ENCODE measurements at places on chromosomes 3 and 15.

- DNase-seq: no peak
Measured at GRCh38 chr15:39165020-39165706, 415.7 kb upstream of the THBS1 start.

GRCh38 chr3:100526613-100527346 lies 34.4 kb downstream of the TMEM45A start:
- no peak for DNase-seq

DNA sequence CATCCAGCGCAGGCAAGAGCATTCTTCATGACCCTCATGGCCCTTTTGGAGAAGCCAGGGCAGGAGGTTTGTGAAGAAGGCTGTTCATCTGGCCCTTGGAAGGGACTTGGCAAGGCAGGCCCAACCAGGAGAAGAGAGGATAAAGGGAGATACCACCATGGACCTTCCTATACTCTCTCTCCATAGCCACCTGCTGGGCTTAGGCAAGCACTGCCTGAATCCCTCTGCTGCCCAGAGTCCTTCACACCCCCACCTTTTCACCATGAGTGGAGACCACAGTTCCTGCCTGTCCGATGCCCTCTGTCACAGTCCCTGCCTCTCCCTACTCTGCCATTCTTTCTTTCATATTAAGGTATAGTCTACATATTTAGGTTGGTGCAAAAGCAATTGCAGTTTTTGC lies 10.6 kb upstream of the SFMBT1 start:
- no peak for DNase-seq

- DNase-seq: no peak
Measured at GRCh38 chr3:21991061-21991460, 240.1 kb upstream of the ZNF385D start.

- DNase-seq: no peak
Measured at GRCh38 chr3:62084558-62084957, 288.8 kb downstream of the FEZF2 start.

DNA sequence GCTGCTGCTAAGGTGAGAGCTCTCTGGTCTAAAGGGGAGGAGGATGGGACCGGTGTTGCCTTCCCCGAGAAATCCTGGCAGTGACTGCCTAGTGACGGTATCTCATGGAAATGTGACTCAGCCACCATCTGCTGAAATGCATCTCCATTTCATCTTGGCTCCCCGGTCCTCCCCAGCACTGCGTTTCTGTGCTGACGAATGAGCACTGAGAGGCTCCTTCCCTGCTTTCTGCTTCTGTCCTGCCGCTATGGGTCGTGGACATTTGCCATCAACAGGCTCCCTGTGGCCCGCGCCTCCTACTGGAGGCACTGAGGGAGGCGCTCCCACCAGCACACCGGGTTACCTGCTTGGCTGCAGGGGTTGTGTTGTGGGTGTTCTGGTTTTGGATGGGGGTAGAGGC lies 13.5 kb upstream of the SEC13 start:
- DNase-seq: no peak

DNA sequence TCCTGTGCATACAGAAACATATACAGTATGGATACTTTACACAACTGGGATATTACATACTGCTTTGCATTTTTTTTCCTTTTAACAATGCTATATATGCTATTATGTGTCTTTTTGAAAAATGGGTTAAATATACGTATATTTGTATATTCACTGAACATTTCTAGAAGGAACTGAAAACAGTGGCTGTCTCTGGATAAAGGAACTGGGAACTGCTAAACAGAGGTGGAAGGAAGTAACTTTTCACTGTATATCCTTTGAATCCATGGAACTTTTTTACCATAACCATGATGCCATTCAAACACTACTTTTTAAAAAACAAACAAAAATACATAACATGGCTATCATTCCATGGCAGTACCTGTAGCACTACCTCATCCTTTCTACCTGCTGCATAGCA lies 1.8 kb downstream of the MTFMT start:
- no peak for DNase-seq

DNA sequence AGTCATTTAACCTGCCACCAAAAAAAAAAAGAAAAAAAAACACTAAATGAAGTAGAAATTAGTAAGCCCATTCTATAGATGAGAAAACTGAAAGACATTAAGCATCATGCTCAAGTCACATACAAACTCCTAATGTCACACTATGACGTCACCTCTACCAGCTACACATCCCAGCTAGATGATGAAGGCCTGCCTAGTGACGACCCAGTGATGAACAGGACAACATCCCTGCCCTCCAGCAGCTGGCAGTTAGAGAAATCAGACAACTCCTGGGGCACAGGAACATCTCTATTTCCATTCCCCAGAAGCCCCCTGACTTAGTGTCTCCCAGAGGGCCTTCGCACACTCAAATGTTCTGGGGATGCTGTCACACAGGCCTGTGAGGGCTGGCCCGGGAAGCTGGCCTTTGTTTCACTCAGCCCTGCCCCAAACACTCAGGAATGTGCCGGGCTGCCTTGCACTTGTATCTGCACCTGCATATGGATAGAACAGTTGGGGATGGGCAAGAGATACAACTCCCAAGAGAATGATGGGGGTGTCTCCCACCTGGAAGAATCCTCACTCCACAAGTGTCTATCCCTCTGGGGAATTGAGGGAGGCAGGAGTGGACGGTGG lies 7.0 kb upstream of the HAPLN3 start:
- no peak for DNase-seq

DNA sequence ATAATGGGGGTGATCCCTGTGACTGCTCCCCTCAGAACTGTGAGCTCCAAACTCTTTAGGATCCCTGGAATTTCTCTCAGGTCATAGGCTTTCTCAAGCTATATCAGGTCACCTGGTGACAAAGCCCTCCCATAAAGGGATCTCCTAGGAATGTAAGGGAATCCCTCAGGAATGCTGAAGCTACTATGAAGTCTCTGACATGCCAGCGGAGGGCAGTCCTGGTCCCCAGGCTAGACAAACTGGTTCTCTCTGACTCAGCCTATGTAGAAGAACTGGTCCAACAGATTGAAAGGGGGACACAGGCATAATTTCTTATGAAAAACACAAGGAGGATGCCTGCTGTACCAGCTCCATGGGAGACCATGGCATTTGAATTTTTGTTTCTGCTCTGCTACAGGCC lies 6.7 kb downstream of the LPCAT4 start:
- no peak for DNase-seq

DNA sequence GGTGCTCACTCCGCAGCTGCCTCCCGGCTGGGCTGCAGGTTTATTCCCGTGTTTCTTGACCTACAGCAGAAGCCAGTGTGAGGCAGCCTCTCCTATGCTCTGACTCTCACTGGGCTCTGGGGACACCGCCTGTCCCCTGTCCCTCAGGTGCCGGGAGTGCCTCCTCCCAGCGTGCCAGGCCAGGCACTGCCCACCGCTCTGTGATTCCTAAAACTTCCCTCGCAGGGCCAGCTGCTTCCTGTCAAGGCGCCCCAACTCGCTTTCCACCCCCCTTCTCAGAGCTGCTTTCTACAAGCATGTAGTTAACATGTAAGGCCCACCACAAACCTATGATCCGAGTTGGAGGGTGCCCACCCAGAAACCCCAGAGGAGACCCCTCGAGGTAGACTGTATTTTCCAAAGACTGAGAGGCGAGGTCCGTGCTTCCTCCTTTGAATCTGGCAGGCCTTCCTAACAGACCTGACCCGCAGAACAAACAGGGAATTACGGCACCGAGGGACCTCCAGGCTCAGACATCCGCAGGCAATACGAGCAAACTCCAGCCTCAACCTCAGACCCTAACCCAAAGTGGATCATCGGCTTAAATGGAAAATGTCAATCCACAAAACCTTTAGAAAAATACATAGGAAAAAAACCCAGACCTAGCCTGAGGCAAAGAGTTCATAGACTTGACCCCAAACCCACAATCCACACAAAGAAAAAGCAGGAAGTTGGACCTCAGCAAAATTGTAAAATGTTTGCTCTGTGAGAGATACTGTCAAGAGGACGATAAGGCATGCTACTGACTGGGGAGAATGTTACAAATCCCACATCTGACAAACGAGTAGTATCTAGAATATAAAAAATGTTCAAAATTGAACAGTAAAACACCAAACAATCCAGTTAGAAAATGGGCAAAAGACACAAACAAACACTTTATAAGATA lies 121.3 kb upstream of the IQSEC1 start:
- no peak for DNase-seq

GRCh38 chr15:63045465-63045840 lies 2.9 kb downstream of the TPM1 start:
- no peak for DNase-seq

GRCh38 chr15:68364028-68364659 lies 67.8 kb downstream of the ITGA11 start:
- no peak for DNase-seq

- DNase-seq: no peak
Measured at GRCh38 chr3:116155841-116156240, 289.4 kb downstream of the LSAMP start.

Measured in activated naive CD8-positive, alpha-beta T cell treated with anti-CD3 and anti-CD28 coated beads, Interleukin-2, amount 10 ng/mL, durations not matched to agents 7 days and 5 days (primary cell).